Activated CD4-positive, alpha-beta T cell treated with anti-CD3 and anti-CD28 coated beads for 36 hours (primary cell): ENCODE measurements at places on chromosomes 13 and 19.
A peak's percentile ranks its signal among the peaks of the same experiment; 100 is the strongest.

DNA sequence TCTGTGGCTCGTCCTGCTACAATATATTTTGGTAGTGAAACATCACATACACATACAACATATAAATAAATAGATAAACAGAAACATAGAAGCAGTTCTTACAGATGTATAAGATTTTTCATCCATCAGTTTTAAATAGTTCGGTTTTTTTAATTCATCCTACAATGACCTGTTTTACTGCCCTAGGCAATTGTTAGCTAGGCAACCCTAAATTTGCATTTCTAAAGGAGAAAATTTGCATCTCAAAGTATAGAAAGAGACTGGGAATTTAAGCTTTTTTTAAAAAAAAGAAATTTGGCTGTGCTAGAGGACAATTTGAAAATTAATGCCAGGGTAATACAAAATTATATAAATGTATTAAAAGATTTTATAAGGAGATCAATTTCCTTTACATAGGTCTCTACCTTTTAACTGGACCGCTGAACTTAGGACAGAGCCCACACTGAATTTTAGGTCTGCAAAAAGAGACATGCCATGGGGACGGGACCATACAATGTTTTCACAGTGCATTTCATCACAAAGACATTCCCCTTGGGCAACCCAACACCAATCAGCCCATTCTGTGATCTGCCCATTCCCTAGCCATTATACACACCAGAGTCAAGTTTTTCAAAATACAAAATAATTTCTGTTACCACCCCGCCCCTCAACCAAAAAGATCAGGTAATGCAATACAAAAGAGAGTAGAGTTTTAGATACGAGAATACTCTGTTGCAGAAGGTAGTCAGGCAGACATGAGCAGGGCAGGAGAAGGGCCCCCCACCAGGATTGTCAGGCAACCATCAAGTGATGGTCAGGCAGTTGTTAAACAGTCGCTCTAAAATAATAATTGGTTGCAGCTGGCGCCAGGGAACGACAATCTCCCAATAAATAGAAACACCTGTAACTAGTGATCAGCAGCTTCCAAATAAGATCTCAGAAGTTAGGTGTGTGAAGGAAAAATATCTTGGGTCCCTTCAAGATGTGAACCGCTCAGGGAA lies 299.7 kb upstream of the SGCG start:
- no peaks in the 10 kb centered on the region for H3K36me3 ChIP-seq
- no peak for DNase-seq
- H3K27ac ChIP-seq: no peak overlapping the region
- no peaks in the 10 kb centered on the region for H3K27me3 ChIP-seq
- H3K4me1 ChIP-seq: no peaks in the 10 kb centered on the region

- H3K36me3 ChIP-seq: peaks cover 49% of the 10 kb centered on the region
- peak; percentile 56 for DNase-seq
- H3K27ac ChIP-seq: peak overlapping the region; percentile 98
- no peaks in the 10 kb centered on the region for H3K27me3 ChIP-seq
Observed at GRCh38 chr19:16077984-16078758, 1.9 kb downstream of the TPM4 start.

- no peaks in the 10 kb centered on the region for H3K27me3 ChIP-seq
- no peak overlapping the region for H3K4me3 ChIP-seq
- no peak overlapping the region for H3K27ac ChIP-seq
Observed at GRCh38 chr13:112902669-112903068, 66.3 kb upstream of the MCF2L start.

GRCh38 chr13:84366506-84366905 lies 484.2 kb upstream of the SLITRK1 start:
- H3K4me3 ChIP-seq: no peak overlapping the region
- H3K27me3 ChIP-seq: no peaks in the 10 kb centered on the region
- no peak overlapping the region for H3K27ac ChIP-seq
- DNase-seq: no peak
- H3K36me3 ChIP-seq: no peaks in the 10 kb centered on the region

- H3K4me3 ChIP-seq: no peak overlapping the region
- no peaks in the 10 kb centered on the region for H3K27me3 ChIP-seq
- no peaks in the 10 kb centered on the region for H3K36me3 ChIP-seq
- no peak overlapping the region for H3K27ac ChIP-seq
- no peak for DNase-seq
Observed at GRCh38 chr13:43356567-43356966, 333.2 kb downstream of the DNAJC15 start.

DNA sequence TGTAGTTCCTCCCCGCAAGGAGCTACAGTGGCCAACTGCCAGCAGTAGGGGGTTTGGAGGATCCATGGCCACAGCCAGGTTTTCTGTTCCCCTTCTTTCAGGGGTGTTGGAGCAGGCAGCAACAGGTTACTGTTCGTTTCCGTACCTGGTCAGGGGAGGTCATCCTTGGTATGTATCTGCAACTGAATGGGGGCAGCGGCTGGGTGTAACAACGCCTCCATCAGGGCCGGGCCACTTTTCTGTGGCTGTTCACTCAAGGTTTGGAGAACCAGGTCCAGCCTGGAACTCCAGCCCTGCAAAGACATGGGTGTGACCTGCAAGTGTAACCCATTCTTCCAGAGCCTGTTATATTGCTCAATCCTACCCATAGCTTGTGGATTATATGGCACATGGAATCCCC lies 732.3 kb upstream of the MIR17HG start:
- no peaks in the 10 kb centered on the region for H3K27me3 ChIP-seq
- no peaks in the 10 kb centered on the region for H3K36me3 ChIP-seq
- no peak overlapping the region for H3K27ac ChIP-seq
- no peak overlapping the region for H3K4me3 ChIP-seq
- H3K4me1 ChIP-seq: no peaks in the 10 kb centered on the region

DNA sequence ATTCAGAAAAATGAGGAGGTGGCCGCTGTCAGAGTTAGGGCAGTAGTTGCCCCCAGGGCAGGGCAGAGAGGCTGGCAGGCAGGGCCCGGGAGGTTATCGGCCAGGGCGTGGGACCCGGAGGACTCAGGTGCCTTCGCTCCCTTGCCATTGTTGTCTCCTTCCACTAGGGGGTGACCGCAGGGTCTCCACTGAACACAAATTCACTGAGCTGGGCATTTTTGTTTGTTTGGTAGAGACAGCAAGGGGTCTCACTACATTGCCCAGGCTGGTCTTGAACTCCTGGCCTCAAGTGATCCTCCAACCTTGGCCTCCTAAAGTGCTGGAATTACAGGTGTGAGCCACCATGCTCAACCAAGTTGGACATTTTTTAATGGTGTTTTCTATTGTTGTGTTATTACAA lies 25.1 kb downstream of the CARS2 start:
- no peaks in the 10 kb centered on the region for H3K27me3 ChIP-seq
- H3K36me3 ChIP-seq: peaks cover 52% of the 10 kb centered on the region
- peak; percentile 28 for DNase-seq
- peaks cover 15% of the 10 kb centered on the region for H3K4me1 ChIP-seq
- H3K4me3 ChIP-seq: no peak overlapping the region

DNA sequence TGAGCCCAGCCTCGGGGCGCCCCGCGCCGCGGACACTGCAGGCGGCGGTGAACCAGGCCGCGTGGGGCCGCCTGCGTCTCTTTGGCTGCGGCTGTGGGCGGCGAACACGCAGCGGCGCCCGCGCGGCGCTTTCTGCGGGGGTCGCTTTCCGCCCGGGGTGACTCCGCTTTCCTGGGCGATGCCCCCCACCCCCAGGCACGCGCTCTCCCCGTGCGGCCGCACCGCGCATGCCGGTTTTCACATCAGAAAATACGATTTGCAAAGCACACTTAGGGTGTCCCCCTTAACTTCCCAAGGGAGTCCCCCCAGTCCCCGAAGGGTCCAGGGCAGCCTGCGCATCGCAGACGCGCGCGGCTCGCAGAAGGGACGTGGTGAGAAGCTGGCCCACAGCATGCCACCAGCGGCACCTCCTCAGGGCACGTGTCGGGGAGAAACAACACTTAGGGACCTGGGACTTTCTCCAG lies 5.3 kb downstream of the F7 start:
- peak overlapping the region; percentile 30 for H3K4me3 ChIP-seq
- DNase-seq: no peak
- peaks cover 2% of the 10 kb centered on the region for H3K4me1 ChIP-seq
- H3K36me3 ChIP-seq: peaks cover 4% of the 10 kb centered on the region
- H3K27me3 ChIP-seq: peaks cover 3% of the 10 kb centered on the region

DNA sequence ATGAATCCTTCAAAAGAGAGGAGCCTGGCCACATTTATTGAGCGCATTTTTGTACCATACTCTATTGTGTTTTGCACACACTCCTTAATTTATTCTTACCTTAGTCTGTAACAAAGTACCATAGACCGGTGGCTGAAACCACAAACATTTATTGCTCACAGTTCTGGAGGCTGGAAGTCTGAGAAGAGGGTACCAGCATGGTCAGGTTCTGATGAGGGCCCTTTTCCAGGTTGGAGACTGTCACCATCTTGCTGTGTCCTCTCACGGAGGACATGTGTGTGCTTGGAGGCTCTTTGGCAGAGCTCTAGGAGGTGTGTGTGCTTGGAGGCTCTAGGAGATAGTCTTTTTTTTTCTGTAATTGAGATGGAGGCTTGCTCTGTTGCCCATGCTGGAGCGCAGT lies 2.1 kb downstream of the ZNF331 start:
- H3K27ac ChIP-seq: peak overlapping the region; percentile 33
- DNase-seq: no peak
- H3K4me1 ChIP-seq: peaks cover 36% of the 10 kb centered on the region
- H3K36me3 ChIP-seq: peaks cover 70% of the 10 kb centered on the region

GRCh38 chr19:34589730-34590129 lies 87.2 kb downstream of the SCGB2B2 start:
- peaks cover 3% of the 10 kb centered on the region for H3K36me3 ChIP-seq
- H3K27me3 ChIP-seq: peaks cover 6% of the 10 kb centered on the region
- H3K4me3 ChIP-seq: no peak overlapping the region
- no peaks in the 10 kb centered on the region for H3K4me1 ChIP-seq
- H3K27ac ChIP-seq: no peak overlapping the region

GRCh38 chr13:72570019-72570418 lies 157.4 kb downstream of the MZT1 start:
- peaks cover 2% of the 10 kb centered on the region for H3K27me3 ChIP-seq
- no peaks in the 10 kb centered on the region for H3K36me3 ChIP-seq
- no peak overlapping the region for H3K27ac ChIP-seq
- H3K4me1 ChIP-seq: no peaks in the 10 kb centered on the region
- no peak overlapping the region for H3K4me3 ChIP-seq

DNA sequence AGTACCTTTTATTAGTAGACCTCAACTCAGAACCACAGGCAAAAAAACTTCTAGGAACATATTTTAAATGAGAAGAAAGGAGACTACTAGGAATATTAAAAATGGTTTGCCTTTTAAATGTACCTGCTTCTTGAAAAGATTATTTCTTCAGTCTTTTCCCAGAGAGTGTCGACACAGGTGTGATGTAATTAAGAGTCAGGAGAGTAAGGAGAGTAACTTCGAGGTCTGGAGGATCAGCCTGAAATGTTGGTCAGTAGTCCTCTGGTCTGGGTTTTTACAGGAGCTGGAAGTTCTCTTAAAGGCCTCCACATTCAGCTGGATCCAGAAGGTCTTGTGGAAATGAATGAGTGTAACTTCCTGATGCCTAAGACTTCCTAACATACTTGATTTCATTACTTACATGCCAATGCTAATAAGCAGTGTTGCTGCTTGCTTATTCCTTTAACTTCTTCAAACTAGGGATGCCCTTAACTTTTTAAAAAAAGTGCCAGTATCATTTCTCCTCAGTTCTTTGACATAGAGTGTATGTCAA lies at the start of gene KCTD4:
KCTD4 (minus strand) TSS at position 345 of the 532 bp plus-strand sequence. CDS start 6,478 bp downstream, outside the sequence.
- no peak within 1 kb of the TSS for H3K27ac ChIP-seq
- H3K4me3 ChIP-seq: no peak within 1 kb of the TSS
- no peak for DNase-seq
- H3K36me3 ChIP-seq: peaks cover 6% of the 10 kb centered on the region
- H3K27me3 ChIP-seq: no peaks in the 10 kb centered on the region
- H3K4me1 ChIP-seq: peaks cover 25% of the 10 kb centered on the region

DNA sequence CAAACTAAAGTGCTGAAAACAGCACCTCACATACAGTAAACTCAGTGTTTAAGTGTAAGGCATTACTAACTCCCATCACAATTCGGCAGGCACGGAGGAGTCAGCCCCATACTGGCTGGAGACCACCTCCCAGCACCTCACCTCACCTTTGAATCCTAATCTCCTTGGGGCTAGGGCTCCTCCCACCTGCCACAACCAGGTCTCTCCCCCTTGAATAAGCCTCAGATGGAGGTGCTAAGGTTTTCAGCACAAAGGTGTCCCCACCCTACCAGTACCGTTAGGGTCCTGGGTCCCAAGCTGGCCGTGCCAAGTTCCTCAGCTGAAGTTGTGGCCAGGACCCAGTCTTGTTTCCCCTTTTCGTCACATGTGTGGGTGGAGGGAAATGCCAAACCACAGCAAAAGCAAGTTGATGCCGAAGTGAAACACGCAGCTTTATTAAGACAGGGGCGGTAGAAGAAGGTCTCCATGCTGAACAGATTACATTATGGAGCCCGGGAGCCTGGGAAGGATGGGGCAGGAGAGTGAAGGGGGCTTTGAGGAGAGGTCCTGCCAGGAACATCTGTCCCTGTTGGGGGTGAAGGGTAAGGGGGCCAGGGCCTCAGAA lies at the start of gene IGFLR1:
IGFLR1 (minus strand) TSS at position 332 of the 604 bp plus-strand sequence. CDS start 1,272 bp downstream, outside the sequence.
- peak within 1 kb of the TSS; percentile 99 for H3K4me3 ChIP-seq
- DNase-seq: peak; percentile 88
- peaks cover 41% of the 10 kb centered on the region for H3K36me3 ChIP-seq
- H3K4me1 ChIP-seq: peaks cover 39% of the 10 kb centered on the region
- peak within 1 kb of the TSS; percentile 96 for H3K27ac ChIP-seq

GRCh38 chr13:112218416-112218815 lies 151.5 kb downstream of the SOX1 start:
- DNase-seq: no peak
- no peak overlapping the region for H3K27ac ChIP-seq
- H3K27me3 ChIP-seq: peaks cover 2% of the 10 kb centered on the region
- no peaks in the 10 kb centered on the region for H3K36me3 ChIP-seq
- H3K4me3 ChIP-seq: no peak overlapping the region

DNA sequence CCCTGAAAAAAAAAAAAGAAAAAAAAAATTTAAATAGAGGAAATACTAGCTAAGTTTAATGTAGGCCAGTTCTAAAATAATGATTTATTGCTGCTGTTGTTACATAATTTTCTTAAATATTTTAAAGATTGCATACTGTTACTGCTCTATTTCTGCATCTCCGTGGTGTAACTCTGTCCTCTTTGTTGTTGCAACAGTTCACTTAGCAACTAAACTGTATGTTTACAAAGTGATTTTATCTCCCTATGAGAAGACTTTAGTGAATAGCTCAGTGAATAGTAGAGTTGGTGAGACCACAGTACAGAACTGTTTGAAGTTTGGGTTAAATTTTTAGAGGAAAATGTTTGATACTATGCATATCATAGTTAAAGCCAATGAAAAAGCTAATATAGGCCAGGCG lies 19.4 kb downstream of the BRCA2 start:
- no peaks in the 10 kb centered on the region for H3K4me1 ChIP-seq
- no peak overlapping the region for H3K27ac ChIP-seq
- peaks cover 71% of the 10 kb centered on the region for H3K36me3 ChIP-seq
- no peaks in the 10 kb centered on the region for H3K27me3 ChIP-seq
